ENCODE measurements at places on chromosomes 5 and 9.

DNA sequence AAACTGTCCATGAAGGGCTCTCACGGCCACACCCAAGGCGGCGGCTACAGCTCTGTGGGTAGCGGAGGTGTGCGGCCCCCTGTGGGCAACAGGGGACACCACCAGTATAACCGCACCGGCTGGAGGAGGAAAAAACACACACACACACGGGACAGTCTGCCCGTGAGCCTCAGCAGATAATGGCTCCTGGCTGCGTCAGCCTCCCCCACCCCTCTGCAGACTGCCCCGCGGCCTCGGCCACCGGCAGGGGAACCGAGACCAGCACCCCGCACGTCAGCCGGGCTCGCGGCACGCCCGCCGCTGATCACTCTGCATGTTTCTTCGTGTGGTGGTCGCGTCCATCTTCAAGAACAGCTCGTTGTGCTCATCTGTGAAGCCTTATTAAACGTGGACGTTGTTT is 41.5 kb downstream of the TENT4A start:
- DNase-seq: no peak

GRCh38 chr5:31860726-31861433 is 221.9 kb downstream of the PDZD2 start:
- DNase-seq: no peak

- DNase-seq: no peak
These were observed 619.7 kb upstream of the ARRDC3 start for GRCh38 chr5:92002721-92003274.

GRCh38 chr5:61637566-61637965 is 305.5 kb downstream of the ZSWIM6 start:
- DNase-seq: no peak

DNA sequence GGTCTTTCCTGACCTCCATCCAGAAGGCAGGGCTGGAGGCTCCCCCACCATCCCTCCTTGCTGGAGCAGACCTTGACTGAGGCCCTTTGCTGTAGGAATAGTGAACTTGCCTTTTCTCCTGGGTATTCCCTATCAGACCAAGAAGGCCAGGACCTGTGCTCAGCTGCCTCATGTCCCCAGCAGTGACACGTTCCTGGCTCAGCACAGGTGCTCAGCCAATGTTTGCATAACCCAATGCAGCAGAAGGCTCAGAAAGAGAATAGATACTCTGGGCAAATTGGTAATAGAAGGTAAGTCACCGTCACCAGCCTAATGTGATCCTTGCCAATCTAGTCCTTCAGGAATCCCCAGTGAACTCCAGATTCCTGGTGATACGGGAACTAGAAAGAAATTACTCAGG is 96.4 kb downstream of the ACTL7B start:
- no peak for DNase-seq

DNA sequence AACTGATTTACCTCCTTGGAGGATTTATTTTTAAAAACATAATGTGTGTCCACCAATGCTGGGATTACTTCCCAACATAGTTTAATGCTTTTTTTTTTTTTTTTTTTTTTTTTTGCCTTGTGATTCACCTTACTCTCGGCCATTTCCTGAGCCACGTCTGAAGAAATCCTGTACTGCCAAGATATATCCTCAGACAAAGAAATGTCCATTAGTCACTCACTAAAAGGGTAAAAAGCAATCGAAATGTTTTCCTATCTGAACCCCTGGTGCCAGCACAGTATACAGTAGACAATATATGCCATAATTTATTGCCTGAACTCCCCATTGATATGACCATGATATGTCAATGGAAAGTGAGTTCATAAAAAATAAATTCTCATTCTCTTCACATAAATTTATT is 344.1 kb downstream of the BNC2 start:
- no peak for DNase-seq

DNA sequence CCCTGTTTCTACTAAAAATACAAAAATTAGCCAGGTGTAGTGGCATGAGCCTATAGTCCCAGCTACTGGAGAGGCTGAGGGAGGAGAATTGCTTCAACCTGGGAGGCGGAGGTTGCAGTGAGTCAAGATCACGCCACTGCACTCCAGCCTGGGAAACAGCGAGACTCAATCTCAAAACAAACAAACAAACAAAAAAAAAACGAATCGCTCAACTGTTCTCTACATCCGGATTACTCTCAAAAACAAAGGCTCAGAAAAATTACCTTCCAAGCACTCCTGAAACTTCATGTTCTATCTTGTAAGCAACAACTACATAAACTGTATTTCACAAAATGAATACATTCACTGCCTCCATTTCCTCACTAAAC is 14.0 kb downstream of the UBAP2 start:
- no peak for DNase-seq

DNA sequence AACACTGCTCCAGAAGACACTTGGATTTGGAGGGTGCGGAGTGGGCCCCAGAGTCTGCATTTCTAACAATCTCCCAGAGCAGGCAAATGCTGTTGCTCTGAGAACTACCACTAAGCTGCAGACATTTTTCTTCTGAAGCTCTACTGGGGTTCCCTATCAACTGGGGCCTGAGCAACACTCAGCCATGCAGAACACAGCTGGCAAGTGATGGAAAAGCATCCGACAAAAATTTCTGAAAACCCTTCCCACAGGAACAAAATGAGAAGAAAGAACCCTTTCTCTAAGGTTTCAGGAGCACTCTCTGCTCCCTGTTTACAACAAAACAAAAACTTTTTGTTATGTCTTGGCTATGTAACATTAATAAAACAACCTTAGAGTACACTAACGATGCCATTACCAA is 516.9 kb downstream of the CTNND2 start:
- DNase-seq: no peak

- no peak for DNase-seq
These were observed 92.8 kb upstream of the SLCO6A1 start for GRCh38 chr5:102591650-102592049.

DNA sequence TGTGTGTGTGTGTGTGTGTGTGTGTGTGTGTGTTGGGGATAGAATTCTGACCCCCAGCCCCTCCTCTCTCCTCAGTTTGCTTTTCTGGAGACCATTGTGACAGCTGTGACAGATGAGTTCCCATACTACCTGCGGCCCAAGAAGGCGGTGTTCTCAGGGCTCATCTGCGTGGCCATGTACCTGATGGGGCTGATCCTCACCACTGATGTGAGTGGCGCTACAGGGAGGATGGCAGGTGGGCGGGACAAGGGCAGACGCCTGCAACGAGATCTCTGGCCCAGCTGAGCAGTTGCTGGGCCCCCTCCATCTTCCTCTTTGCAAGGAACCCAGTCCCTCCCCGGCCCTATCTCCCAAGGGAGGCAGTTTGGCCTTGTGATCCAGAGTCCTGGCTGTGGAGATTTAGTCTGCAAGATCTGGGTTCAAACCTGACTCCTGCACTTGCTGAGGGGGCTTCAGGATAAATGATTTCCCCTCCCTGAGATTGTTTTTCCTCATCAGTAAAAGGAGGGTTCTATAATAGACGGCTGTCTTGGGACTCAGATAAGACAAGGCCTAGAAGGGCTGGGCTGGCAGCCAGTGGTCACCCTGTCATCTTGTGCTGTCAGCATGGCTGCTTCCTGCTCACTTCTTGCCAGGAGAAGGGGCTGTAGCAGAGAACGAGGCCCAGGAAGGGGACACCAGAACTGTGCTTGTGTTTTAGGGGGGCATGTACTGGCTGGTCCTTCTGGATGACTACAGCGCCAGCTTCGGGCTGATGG is 14.1 kb downstream of the SLC6A7 start:
- DNase-seq: no peak

DNA sequence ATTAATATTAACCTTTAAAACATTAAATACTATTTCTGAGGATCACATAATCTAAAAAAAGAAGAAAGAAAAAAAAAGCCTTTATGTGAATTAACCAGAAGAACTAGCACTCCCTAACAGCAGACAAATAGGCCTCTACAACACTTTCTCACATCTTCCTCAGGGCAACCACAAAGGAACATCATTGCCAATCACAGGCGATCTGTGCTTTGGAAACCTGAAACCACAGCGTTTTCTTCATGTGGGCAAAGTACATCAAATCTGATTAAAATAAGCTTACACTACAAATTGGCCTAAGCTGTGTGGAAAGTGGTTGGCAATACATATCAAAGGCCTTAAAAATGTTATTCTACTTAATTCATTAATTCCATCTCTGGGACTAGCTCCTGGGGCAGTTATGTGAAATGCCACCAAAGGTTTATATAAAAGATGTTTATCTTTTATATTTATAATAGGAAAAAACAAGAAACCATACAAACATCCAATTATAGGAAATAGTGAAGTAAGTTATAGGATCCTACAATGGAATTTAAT is 184.8 kb upstream of the TBCA start:
- DNase-seq: no peak

DNA sequence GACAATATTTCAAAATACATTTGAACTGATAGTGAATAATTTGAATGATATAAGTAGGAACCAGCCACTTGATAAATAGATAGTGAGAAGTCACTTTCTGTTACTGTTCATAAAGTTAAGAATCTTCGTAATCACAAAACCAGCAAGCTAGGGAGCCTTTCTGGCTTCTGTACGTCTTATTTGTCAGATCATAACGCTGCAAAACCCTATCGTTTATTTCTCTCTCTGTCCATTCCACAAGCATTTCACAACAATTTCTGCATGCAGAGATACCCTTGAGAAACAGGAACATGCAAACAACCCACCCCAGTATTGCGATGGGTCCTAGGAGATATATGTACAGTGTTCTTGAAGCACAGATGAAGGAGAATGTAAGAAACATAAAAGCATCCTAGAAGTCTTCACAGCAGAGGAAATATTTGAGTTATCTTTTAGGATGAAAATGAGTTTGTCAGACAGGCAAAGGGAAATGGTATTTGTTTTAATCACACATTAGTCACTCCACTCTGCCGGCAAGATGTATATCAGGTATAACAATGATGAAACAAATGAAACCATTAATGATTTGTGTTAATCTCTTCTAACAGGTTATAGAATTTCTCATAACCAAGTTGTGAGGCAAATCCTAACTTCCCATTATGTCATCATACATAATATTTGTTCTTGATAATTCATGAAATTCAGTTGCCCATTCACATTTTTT is 668.7 kb upstream of the FTMT start:
- no peak for DNase-seq

- no peak for DNase-seq
These were observed 338.2 kb upstream of the TARS1 start for GRCh38 chr5:33102551-33102950.

DNA sequence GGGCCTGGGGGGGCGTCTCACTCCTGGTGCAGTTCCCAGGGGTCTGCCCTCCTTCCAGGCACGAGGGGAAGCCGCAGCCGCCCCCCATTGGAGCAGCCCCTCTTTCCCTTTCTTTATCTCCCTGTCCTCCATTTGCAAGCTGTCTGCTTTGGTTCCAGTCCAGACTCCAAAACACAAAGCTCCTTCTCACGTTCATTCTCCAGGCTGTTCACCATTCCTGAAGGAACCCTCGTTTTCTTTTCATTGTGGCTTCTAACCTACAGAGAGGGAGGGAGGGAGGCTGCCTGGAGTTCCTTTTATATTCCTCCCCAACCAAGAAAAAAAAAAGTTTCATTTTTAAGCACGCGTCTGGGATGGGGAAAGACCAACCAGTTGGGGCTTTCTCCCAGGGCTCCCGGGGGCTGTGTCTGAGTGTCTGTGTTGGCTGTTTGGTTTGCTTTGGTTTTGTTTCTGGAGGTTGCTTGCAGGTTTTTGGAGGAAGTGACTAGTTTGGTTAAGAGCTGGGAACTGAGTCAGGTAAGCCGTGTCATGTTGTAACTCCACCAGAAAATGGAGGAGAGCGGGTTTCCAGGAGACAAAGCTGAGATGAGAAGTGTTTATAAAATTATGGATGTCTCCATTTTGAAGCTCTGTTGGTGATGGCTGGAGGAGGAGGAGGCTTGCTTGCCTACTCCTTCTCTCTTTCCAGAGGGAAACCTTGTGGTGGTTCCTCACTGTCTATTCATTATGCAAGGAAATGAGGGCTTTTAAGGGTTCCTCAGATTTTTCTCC is 1.6 kb downstream of the ZNF462 start:
- DNase-seq: no peak

- DNase-seq: no peak
These were observed 6.8 kb downstream of the EPB41L4B start for GRCh38 chr9:109314011-109314531.

- no peak for DNase-seq
These were observed 1.7 kb upstream of the MRNIP start for GRCh38 chr5:179860301-179860700.

- no peak for DNase-seq
These were observed 83.4 kb downstream of the LIFR start for GRCh38 chr5:38473008-38473407.

GRCh38 chr5:150532996-150533395 is 25.1 kb downstream of the NDST1 start:
- DNase-seq: no peak

GRCh38 chr9:106621313-106622163 is 241.4 kb upstream of the ZNF462 start:
- DNase-seq: no peak

- DNase-seq: peak; percentile 65
These were observed 19.0 kb upstream of the FER start for GRCh38 chr5:108728566-108729241.

DNA sequence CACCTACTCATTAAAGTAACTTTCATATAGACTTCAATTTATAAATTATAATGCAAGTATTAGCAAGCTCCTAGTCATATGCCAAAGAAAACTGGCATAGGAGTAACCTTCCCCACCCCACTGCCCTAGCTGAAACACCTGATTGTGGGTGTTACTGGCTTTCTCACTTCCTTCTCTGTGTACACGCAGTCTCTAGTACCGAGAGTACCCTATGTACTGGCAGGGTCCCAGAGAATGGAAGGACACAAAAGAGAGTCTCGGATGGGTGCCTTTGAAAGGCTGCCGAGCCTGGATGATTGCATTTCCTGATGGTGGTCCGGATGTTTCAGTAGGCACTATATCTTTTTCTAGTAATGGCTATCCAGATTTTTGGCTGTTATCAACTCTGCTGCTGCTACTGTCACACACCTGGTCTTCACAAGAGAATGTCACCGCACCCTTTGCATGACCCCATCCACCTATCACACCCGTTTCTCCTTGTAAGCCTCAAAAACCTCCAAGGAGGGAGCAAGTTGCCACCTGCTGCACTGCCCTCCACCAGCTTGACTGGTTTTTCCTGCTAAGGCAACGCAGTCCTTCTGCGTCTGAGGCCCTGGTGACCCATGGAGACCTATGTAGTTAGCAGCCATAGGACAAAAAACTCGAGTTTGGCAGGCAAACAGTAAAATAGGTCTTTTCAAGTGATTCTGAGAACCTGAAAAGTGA is 53.8 kb upstream of the CLINT1 start:
- DNase-seq: no peak

DNA sequence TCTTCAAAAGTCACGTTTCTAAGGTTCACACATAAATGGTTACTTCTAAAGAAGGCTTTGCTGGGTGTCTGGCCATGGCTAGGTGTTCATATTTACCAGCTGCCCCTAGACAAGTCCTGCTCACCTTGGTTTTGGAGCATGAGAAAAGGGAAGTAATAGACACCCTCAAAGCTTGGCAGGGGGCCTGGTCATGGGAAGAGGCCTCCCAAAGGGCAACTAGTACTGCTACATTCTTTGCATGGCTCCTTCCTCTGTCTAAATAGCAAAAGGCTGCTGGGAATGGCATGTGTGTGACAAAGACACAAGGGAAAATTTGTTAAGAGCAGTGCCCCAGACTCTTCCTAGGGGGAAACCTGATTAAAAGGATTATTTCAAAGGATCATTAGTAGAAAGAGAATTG is 93.4 kb downstream of the NRG2 start:
- DNase-seq: no peak

- no peak for DNase-seq
These were observed 58.8 kb downstream of the C6 start for GRCh38 chr5:41154491-41154890.
